ENCODE measurements at places on chromosomes 4 and X.

GRCh38 chrX:149643496-149643895 is 11.9 kb upstream of the TMEM185A start:
- DNase-seq = no peak

DNA sequence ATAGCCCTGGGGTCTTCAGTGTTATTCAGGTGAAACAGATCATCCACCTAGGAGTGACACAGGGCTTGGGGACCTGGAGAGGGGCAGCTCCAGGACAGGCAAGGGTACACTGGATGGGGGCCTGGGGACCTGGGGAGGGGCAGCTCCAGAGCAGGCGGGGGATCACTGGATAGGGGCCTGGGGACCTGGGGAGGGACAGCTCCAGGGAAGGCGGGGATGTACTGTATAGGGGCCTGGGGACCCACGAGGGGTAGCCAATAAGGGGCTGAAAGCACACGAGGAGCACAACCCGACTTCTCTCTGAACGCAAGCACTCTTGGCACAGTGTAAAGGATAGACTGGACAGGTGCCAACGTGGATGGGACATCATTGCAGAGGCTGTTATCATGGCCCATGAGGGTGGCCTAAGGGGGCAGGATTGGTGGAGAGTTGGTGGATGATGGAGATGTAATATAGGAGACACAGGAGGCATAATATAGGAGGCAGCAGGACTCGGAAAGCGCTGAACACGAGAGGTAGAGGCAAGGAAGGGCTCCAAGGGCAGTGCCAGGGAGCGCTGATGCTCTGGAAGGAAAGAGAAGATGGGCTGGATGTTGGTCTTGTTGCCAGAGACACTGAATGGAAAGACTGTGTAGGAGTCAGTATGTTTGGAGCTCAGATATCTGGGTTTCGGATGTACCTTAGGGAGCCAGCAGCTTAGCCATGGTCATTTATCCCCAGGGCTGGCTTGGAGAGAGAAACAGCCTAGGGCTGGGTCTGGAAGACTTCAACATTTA is 37.9 kb upstream of the FGFBP2 start:
- DNase-seq = no peak

DNA sequence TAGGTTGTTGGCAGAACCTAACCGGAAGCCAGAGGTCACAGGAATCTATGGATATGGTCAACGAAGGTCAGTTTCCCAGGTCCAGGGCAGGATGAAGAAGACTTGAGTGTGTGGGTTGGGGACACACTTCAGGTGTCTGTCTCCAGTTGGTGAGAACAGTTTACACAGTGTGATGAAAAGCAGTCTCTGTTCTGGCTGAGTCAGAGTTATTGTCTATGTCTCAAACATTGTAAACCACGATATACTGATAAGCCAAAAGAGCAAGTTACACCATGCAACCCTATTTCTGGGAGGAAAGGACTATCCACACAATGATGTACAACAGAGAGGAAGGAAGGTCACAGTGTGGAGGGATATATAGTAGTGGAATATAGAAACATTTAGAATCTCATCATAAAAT is 187.1 kb upstream of the C1QTNF7 start:
- no peak for DNase-seq

GRCh38 chr4:182973511-182973911 is 56.3 kb upstream of the DCTD start:
- no peak for DNase-seq

- DNase-seq = no peak
Measured at GRCh38 chr4:126358041-126358440, 1043.3 kb downstream of the FAT4 start.

- no peak for DNase-seq
Measured at GRCh38 chr4:23805450-23805851, 84.4 kb downstream of the PPARGC1A start.

GRCh38 chrX:141669689-141670088 is 28.9 kb downstream of the SPANXD start:
- DNase-seq = no peak

- no peak for DNase-seq
Measured at GRCh38 chr4:115711575-115711974, 598.2 kb upstream of the NDST4 start.

DNA sequence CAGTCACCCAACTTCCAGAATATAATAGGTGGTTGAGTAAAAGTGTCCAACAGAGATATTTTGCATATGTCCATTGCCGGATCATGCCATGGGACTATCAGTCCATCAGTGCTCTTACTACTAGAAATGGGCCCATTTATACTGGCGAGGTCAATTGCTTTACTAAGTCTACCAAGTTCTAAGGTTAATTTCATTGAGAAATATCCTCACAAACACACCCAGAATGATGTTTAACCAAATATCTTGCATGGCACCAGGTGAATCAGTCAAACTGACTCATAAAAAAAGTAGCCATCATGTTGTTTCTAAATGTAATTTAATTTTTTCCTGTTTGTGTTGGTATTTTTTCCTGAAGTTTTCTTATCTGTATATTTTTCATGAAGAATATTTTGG is 1217.0 kb downstream of the RAPGEF2 start:
- no peak for DNase-seq

DNA sequence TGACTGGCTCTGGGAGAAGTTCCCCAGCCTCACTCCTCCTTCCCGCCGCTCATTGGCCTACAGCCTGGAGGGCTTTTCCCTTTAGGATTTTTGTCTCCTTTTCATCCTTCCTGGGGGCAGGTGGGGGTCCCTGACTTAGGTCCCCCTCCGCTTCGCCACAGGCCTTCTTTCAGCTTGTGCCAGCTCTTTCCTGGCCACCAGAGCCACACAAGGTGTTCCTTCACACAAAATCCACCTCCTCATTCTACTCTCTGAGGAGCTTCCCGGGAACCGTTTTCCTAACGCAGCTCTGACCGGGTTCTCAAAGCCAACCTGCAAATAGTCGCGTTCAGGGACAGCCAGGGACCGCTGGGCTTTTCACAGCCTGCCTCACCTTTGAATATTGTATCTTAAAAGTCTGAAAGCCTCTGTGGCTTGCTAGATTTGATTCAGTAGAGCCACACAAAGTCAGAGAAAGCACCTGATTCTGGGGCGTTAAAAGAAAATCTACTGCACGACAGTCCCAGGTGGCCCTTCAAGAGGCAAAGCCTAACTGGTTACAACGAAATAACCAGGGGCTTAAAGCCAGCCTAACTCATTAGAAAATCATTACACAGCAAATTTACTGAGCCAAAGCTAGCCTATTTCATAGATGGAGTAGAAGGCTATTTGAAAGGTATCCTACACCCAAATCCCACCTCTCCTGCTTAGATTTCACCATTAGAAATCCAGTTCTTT is 731 bp upstream of the GPC3 start:
- no peak for DNase-seq

- DNase-seq = no peak
Measured at GRCh38 chr4:150543042-150543441, 38.9 kb upstream of the MAB21L2 start.

- no peak for DNase-seq
Measured at GRCh38 chrX:142661696-142662095, 364.0 kb upstream of the SPANXN4 start.

GRCh38 chr4:183657564-183657963 is 1.4 kb downstream of the RWDD4 start:
- DNase-seq = no peak

DNA sequence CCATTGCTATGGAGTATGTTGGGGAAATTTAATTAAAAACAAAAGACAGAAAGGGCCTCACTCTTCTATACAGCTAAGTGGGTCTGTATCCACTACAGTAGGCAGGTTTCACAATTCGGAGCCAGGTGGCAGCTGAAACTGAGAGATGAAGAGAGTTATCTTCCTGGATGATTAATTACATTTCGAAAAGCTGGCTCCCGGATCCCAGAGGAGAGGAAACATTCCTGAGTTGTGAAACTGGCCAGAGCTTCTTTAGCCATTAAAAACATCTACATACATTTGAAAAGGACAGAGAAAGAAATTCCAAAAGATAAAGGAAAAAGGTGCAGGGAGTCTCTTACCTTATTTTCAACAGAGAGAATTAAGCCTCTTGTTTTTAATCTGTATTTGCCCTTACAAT is 15.5 kb upstream of the PDZD4 start:
- DNase-seq = no peak

- DNase-seq = no peak
Measured at GRCh38 chr4:25592736-25593135, 62.9 kb upstream of the SLC34A2 start.

DNA sequence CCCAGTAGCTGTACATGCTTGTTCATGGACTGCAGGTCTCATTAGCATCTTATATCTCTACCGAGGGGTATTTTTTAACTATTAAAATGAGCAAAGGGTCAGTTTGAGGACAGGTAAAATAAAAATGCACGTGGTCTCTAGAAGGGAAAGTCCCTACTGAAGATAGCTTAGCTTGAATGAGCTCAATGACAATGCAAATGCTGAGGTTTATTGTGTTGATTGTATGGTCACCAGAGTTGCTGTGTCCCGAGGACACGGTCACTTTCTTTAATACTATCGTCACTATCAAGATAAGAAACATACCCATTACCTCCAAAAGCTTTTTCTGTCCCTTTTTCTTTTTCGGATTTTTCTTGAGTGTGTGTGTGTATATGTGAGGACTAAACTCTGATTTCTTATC is 250.5 kb upstream of the PRKX start:
- DNase-seq = no peak

DNA sequence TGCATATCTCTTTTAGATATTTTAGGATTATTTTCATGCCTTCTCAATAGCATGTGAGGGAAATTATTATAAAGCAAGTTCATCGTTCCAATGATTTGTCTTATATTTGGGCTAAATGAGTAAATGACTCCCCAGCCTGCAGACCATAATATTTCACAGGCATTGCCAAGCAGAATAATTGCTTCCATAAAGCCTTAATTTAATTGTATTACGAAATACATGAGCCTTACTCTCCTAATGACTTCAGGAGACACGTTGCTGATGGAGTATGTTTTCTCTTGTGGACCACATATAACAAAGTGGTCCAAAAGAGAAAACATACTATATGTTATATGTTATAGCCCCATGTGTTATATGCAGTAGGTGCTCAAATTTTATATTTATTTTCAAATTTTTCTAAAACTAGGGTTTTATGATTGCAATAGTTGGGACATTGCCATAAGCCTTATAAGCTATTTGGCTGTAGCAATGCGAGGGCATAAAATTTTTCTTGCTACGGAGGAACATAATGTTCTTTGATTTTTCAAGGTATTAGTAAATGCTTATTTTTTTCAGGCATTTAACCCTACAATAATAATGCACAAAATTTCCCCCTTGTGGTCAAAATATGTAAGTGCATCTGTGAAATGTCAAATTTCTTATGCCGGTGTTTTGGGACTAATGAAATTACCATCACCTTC is 26.2 kb upstream of the TMPRSS11D start:
- no peak for DNase-seq

DNA sequence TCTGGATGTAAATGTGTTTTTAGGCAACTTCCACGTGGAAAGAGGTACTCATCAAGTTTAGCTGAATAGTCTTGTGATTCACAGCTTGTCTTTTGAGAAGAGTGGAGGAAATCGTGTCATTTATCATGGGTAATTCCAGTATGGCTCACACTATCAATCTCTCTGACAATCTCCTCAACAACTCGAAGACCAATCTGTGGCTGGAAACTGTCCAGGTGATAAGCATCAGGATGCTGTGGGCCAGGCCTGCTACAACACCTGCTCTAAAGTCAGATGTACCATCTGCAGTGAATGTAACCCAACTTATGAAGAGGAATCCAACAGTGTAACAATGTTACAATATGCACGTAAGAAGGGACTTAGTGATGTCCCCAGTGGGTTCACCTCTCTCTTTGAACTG is 132.1 kb upstream of the GK2 start:
- DNase-seq = no peak

GRCh38 chrX:149949743-149950436 is 11.6 kb upstream of the EOLA2 start:
- no peak for DNase-seq

DNA sequence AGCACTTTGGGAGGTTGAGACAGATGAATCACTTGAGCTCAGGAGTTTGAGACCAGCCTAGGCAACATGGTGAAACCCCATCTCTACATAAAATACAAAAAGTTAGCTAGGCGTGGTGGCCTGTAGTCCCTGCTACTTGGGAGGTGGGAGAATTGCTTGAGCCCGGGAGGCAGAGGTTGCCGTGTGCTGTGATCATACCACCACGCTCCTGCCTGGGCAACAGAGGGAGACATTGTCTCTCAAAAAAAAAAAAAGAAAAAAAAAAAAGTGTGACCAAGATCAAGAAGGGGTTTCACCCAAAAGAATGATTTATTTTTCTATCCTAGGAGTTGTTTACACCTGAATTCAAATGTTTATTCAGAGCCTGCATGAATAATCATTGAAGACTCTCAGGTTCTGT is 572.4 kb upstream of the GALNT7 start:
- no peak for DNase-seq

DNA sequence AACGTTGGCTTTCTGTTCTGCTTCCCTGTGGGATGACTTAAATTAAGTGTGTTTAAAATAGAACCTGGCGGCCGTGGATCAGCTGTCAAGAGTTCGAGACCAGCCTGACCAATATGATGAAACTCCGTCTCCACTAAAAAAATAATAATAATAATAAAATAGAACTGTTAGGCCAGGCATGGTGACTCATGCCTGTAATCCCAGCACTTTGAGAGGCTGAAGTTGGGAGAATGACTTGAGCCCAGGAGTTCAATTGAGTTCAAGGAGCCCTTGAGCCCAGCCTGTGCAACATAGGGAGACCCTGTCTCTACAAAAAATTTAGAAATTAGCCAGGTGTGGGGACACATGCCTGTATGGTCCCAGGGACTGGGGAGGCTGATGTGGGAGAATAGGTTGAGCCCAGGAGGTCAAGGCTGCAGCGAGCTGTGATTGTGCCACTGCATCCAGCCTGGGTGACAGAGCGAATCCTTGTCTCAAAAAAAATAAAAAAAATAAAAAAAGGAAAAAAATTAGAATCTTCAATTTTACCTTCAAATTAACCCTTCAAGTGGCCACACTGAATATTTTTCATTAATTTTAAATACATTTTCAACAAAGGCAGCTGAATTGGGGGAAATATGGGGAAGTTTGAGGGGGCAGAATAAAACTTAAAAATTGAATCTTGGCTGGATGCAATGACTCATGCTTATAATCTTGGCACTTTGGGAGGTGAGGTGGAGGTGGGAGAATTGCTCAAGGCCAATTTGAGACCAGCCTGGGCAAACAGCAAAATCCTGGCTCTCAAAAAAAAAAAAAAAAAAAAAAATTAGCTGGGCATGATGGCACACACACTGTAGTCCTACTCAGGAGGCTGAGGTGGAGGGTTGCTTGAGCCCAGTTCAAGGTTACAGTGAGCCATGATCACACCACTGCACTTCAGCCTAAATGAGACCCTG is 31.8 kb upstream of the HSD17B13 start:
- no peak for DNase-seq

GRCh38 chr4:185134307-185134869 is 8.7 kb upstream of the SLC25A4 start:
- no peak for DNase-seq

- no peak for DNase-seq
Measured at GRCh38 chr4:5082376-5082775, 31.1 kb downstream of the STK32B start.

DNA sequence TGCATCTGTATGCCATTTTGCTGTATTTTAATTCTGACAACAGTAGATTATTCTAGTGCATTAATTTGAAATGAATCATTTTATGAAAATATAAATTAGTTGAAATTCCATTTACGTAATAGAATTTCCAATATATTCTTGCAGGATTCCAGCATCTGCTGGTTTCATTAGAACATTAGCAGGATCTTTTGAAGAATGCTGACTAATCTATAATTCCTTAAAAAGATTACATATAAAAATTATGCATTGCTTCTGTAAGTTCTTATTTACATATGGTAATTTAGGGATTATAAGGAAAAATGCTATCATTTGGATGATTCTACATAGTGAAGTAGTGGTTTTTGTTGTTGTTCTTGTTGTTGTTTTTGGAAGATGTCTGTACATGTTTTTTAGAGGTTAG is 182.2 kb upstream of the GNPDA2 start:
- no peak for DNase-seq

Data from stimulated activated CD4-positive, alpha-beta T cell treated with anti-CD3 and anti-CD28 coated beads, Interleukin-15, amount 100 ng/mL, for 48 hours (primary cell).